GM23338 (cell line): ENCODE measurements at places on chromosomes 5 and 9. TPM values are rescaled to one million over a fixed set of nuclear protein-coding genes. Genes with fewer than 3 reads are reported as not detected.

Gene SPATA31A6
- total RNA-seq, result not detected in 2 replicates

Gene MARCHF3
- total RNA-seq, result 12.5 and 12.7 TPM in 2 replicates

Gene GPR150
- 0.21 TPM in 1 of 2 replicates, not detected in the other for total RNA-seq

Gene PCDHGA4
- total RNA-seq, result 4.2 and 7.2 TPM in 2 replicates

Gene NXNL2
- total RNA-seq, result 4.3 and 5.1 TPM in 2 replicates

Gene PIP5K1B
- total RNA-seq, result 2.8 and 3.2 TPM in 2 replicates

Gene CDKN2A
- 0.87 and 4.0 TPM in 2 replicates for total RNA-seq

Gene KIF4B
- 0.04 TPM in 1 of 2 replicates, not detected in the other for total RNA-seq

Gene IQGAP2
- 55.8 and 86.5 TPM in 2 replicates for total RNA-seq

Gene OR1Q1
- total RNA-seq, result not detected in 2 replicates

Gene IL9
- not detected in 2 replicates for total RNA-seq

Gene OBP2B
- not detected in 2 replicates for total RNA-seq

Gene PAEP
- not detected in 2 replicates for total RNA-seq

Gene GRIA1
- total RNA-seq, result 1.4 and 1.7 TPM in 2 replicates

Gene C5
- 0.12 and 0.31 TPM in 2 replicates for total RNA-seq

Gene AJM1
- 0.12 and 0.49 TPM in 2 replicates for total RNA-seq

Gene LCN9
- total RNA-seq, result not detected in 2 replicates

Gene C9orf57
- total RNA-seq, result not detected in 2 replicates

Gene UBAC1
- total RNA-seq, result 86.6 and 95.7 TPM in 2 replicates

Gene UGT3A1
- 1.8 and 3.1 TPM in 2 replicates for total RNA-seq

Gene TIMD4
- not detected in 2 replicates for total RNA-seq

Gene F2RL2
- total RNA-seq, result 0.42 TPM in 1 of 2 replicates, not detected in the other

Gene STOM
- 51.1 and 61.0 TPM in 2 replicates for total RNA-seq

Gene FIBCD1
- total RNA-seq, result 4.4 and 15.5 TPM in 2 replicates

Gene GKAP1
- total RNA-seq, result 3.6 and 4.0 TPM in 2 replicates

Gene SLC36A2
- not detected in 2 replicates for total RNA-seq

Gene PHYHD1
- 4.1 and 10.4 TPM in 2 replicates for total RNA-seq

Gene FAM53C
- 45.0 and 49.9 TPM in 2 replicates for total RNA-seq

Gene SH3PXD2B
- total RNA-seq, result 50.1 and 52.5 TPM in 2 replicates

Gene TTC16
- not detected in 2 replicates for total RNA-seq

Gene TLX3
- 0.83 TPM in 1 of 2 replicates, not detected in the other for total RNA-seq

Gene TEX10
- total RNA-seq, result 98.7 and 102 TPM in 2 replicates

Gene GALNT12
- total RNA-seq, result 23.6 and 27.5 TPM in 2 replicates

Gene KCTD16
- 0.16 and 0.76 TPM in 2 replicates for total RNA-seq

Gene LAMC3
- total RNA-seq, result 19.2 and 27.4 TPM in 2 replicates

Gene ANXA2R
- total RNA-seq, result 0.21 TPM in 1 of 2 replicates, not detected in the other

Gene N4BP3
- total RNA-seq, result 52.7 and 58.2 TPM in 2 replicates

Gene TLR4
- total RNA-seq, result 0.17 and 0.27 TPM in 2 replicates

Gene PTAR1
- 218 and 219 TPM in 2 replicates for total RNA-seq

Gene ADGRD2
- total RNA-seq, result 0.45 TPM in 1 of 2 replicates, not detected in the other

Gene FOXD4L5
- not detected in 2 replicates for total RNA-seq

Gene FRMD3
- 1.2 and 2.6 TPM in 2 replicates for total RNA-seq

Gene ZBTB6
- 12.7 and 16.9 TPM in 2 replicates for total RNA-seq

Gene RAPGEF6
- 19.7 and 20.3 TPM in 2 replicates for total RNA-seq

Gene TAL2
- total RNA-seq, result not detected in 2 replicates
